ENCODE measurements at places on chromosomes 1 and 21.

- DNase-seq: no peak
Observed at GRCh38 chr1:81834921-81835698, 34.4 kb downstream of the ADGRL2 start.

DNA sequence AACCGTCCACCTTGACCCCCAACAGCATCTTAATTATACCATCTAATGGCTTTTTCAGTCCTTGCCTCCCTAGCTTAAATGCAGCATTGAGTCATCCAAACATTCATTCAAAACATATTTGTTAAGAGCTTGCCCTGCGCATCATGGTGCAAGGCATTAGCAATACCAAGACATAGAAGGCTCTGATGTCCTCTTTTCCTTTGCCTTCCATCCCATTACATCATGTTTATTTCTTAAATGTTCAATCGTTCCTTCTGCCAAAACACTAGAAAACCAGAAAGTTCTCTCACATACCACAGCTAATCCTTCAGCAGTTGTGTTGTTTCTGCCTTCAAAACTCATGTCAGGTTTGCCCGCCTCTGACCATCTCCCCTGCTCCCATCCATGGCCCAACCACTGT is 29.8 kb upstream of the VTCN1 start:
- DNase-seq: no peak

DNA sequence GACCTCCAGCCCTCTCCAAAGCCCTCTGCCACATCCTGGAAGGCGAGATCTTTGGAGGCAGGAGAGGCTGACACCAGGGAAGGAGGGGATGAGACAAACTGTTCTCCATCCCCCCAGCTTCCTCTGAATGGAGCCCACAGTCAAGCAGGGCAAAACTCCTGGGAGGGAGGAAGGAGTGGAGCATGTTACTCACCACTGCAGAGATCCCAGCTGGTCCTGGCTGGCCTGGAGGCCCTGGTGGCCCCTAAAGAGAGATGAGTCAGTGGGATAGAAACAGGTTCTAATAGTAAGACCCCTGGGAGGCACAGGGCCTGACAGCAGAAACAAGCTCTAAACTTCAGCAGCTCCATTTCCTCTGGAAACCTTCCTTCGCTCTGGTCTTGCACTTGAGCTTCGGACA is 14.0 kb upstream of the PEF1 start:
- peak; percentile 26 for DNase-seq

DNA sequence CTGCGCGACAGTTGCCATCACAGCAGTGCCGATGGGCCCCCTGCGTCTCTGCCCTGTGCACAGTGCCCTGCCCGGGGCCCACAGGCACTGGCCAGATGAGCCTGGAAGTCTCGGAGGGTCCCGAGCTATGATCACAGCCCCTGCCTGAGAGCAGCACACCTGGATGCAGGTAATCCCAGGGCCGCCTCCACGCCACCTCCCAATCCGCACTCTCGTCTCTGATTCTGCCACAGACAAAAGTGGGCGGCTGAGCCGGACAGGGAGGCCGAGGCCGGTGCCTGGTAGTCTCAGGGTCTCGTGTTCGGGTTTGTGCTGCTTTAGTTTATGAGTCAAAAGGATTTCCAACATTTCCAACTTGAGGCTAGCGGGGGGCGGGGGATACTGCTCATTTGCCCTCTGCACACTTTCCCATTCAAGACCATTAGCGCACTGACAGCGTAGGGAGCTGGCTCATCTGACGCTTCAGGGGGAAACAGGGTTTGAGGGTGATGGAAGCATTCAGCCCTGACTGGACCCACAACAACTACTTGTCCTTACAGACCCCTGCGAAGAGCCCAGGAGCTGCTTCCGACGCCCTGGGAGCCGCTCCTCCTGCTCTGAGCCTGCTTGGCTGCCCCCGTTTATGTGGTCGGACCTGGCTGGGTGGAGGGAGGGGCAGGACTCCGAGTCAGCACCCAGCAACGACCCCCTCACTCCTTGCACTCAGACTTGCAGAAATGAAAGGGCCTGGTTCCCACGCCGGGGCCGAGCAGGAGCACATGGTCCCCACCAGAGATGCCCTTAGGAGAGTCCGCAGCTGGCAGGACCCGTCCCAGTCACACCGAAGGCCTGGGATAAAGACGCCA is 1.8 kb upstream of the TTC34 start:
- DNase-seq: no peak

- DNase-seq: no peak
Observed at GRCh38 chr21:30329203-30329875, 8.2 kb downstream of the KRTAP27-1 start.

GRCh38 chr1:89633800-89634625 is 1.1 kb downstream of the LRRC8C start:
- DNase-seq: peak; percentile 12

DNA sequence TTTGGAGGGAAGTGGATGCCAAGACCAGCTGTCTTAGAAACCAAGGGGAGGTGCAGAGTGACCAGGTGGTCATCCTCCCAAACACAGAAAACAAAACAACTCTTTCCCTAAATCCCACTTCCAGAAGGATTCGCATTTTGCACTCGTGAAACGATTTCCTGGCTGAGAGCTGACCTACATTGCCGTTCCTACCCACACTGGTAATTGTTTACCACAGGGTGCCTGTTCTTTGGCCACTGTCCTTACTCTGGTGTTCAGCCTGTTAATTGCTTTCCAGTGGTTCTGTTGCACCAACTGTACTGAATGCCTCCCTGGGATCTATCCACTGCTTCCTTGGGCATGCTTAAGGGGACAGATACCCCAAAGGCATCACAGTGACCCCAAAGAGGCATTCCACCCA is 23.2 kb upstream of the PLA2G2C start:
- no peak for DNase-seq

DNA sequence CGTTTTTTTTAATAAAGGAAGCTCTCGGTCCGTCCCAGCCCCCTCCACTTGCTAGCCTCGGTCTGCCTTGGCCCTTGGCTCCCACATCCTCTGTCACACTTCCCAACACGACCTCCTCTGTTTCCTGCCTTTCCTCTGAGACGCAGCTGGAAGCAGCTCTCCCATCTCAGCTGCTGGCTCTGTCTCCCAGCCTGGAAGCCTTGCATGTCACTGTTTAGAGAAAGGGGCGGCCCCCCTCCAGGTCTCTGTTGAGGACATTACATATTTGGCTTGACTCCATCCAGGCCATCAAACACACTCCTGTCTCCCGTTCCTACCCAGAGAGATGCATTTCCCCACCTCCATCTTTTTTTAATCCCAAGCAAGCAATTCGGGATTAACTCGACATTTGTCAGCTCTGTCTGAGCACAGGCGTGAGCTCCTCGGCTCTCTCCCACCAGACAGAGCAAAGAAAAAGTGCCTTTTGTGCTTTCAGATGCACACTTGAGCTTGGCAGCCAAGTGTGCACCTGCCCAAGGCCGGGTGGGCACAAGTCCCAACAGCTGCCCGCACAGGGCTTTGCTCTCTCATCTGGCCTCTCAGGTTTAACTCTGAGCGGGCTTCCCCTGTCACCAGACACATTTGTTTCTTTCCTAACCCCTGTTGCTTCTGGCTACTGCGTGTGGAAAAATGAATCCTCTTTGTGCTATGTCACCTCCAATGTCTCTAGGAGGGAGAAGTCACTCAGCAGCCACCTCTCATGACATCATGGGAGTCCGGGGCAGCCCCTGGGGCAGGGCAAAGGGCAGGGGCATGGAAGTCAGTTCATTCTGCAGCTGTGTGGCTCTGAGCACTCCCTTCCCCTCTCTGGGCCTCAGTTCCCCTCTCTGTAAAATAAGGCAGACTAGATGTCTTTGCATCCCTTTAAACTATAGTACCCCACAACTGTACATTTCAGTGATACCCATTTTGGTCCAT is 108.3 kb downstream of the KCND3 start:
- no peak for DNase-seq

DNA sequence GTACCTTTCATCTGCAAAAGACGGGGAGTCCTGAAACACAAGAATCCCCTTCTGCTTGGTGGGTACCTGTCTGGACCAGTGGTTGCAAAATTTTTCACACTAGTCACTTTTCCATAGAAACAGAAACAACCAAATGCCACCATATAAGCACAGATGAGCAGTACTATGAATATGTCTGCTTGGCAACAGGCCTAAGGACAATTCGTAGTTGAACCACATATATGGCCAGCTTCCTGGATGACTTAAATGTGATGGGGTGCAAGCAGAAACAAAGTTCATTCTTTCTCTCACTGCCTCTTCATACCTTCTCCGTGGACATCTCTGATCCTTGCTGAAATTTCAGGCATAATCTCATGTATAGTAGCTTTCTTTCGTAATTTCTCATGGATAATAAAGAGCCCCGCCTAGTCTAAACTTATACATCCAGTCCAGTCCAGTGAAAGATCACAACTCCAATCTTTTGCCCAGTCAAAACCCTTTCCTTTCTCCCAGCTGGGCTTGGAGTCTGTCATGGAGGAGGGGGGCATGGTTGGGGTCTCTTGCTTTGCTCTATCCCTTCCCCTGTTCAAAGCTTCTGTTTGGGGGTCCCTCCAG is 7.0 kb downstream of the FCAMR start:
- DNase-seq: peak; percentile 30

- DNase-seq: no peak
Observed at GRCh38 chr1:890661-891060, 33.1 kb upstream of the SAMD11 start.

GRCh38 chr21:45986316-45987051 is 4.9 kb downstream of the COL6A1 start:
- DNase-seq: no peak

GRCh38 chr1:51294566-51295184 is 35.7 kb downstream of the TTC39A start:
- DNase-seq: no peak

GRCh38 chr1:151756291-151756690 is 7.0 kb downstream of the MRPL9 start:
- peak; percentile 11 for DNase-seq

DNA sequence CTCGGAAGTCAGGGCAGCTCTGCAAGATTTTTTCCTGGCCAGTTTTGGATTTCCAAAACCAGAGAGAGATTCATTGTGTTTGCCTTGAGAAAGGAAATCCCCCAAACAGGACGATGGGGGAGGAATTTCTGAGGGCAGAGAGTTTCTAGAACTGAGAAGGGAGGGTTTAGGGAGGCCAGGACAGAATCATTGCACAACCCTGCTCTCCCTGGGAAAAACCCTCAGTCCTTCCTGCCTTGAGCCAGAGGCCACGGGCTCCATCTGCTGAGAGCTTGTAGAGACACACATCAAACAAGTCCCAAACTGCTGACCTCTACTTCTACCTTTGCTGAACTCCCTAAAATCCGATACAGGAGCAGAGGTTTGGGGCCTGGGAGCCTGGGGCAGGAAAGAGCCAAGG is 99.7 kb downstream of the NMNAT2 start:
- peak; percentile 82 for DNase-seq

GRCh38 chr1:240495601-240496000 is 116.4 kb downstream of the GREM2 start:
- no peak for DNase-seq

Data from HFFc6 (cell line).